ENCODE measurements at places on chromosomes 12 and 14. TPM values are rescaled to one million over a fixed set of nuclear protein-coding genes. Genes with fewer than 3 reads are reported as not detected.

- no peak for DNase-seq
Measured at GRCh38 chr12:57475271-57476161, 4.2 kb downstream of the ARHGAP9 start.

GRCh38 chr14:88515499-88516221, 39.1 kb downstream of the PTPN21 start:
- no peak for DNase-seq

The MANSC4 gene
- total RNA-seq = not detected

DNA sequence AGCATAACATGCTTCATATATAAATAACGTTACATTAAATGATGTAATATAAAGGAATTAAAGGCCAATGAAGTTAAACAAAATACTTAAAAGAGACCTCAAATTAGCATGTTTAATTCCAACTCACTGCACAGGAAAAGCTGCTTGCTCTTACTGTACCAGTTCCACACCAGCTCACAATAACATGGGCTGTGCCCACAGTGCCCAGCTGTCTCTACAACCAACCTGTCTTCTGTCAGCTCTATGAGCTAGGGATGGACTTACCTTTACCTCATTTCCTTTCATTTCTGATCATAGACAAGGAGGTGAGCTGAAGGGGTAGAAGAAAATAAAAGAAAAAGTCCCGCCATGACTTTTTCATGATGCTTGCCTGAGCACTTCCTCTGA, 64.8 kb downstream of the NKX2-1 start:
- DNase-seq = no peak

- no peak for DNase-seq
Measured at GRCh38 chr14:89171628-89172027, 245.4 kb downstream of the FOXN3 start.

The ACVR1B gene
- total RNA-seq = 8.3 TPM

Measured in dermis microvascular lymphatic vessel endothelial cell (primary cell).